Right hindlimb (tissue), 1 donor: ENCODE measurements at places on chromosomes 4 and X.

DNA sequence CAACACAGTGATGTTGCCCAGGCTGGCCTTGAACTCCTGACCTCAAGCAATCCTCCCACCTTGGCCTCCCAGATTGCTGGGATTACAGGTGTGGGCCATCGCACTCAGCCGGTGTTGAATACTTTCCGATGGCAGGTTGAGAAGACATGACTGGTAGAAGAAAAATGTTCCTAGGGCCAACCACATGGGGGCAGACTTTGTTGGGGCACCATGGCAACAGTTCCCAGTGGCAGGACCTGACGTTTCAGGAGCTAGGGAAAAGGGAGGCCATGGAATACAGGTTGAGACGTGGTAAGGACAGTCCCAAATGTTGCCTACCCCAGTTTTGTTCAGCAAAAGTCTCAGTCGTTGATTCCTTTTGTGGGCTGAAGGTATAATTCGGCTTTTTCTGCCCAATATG lies 134.6 kb downstream of the ASMT start:
- DNase-seq, result no peak

- no peak for DNase-seq
These were observed 66.8 kb upstream of the SMAD1 start for GRCh38 chr4:145414841-145415240.

DNA sequence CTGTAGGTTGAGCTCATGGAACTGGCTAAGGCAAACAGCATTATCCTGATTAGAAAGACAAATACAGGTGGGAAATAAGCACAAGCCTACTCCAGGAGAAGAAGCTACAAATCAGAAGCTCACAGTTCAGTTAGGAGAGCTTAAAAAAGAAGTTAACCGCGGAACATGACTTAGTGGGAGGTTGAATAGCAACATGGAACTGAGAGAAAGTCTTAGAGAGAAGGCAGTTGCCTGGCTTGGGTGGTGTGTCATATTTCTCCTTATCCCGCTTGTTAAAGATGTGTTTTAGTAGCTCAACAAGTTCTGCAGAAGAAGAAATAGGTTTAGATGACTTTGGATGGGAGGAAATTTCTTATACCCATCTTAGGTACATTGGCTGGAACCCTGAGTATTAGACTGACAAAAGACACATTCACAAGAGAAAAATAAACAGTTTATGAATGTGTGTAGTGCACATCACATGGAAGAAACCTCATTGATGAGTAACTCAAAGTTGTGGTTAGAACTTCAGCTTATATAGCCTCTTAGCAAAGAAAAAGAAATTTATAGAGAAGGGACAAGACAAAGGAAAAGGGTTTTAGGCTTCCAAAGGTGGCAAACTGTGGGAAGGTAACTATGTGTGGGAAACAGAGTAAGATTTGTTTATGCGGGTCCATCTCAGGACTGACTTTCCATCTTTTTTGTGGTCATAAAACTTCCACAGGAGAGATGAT lies 37.4 kb upstream of the RXFP1 start:
- no peak for DNase-seq

DNA sequence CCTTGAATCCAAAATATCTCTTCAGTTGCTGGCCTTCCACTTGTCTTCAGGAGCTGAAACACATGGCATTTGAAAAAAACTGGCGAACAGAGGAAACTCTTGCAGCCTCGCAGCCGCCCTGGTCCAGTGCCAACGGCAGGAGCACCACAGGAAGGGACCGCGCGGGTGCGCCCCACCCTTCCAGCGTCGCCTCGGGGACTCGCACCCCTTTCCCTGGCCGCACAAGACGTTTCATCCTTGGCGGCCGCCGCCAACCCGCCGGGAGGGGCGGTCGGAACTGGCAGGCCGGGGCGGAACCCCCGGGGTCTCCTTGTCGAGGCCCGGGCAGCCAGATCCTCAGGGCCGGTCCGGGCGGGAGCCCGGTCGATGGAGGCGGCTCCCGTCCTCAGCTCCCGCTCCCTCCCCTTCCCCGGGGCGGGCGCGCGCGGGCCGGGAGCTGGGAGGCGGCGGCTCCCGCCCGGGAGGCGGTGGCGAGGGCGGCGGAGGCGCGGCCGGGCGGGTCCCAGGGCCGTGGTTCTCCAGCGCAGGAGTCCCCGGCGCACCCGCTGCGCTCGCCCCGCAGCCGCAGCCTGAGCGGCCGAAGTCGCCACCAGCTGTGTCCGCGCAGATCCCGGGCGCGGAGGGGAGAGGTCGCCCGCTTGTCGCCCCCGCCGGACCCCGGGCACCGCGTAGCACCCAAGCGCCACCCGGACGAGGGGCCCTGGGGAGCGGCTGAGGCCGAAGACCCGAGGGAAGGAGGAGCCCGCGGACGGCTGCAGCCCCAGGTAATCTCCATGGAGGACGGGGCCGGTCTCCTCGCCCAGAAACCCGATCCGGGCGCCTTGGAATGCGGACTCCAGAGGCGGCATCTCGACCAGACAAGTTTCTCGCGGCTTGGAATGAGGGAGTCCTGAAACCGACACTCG lies 886 bp upstream of the NDST3 start:
- peak; percentile 62 for DNase-seq

GRCh38 chr4:36747277-36748129 lies 466.1 kb downstream of the DTHD1 start:
- DNase-seq, result no peak

DNA sequence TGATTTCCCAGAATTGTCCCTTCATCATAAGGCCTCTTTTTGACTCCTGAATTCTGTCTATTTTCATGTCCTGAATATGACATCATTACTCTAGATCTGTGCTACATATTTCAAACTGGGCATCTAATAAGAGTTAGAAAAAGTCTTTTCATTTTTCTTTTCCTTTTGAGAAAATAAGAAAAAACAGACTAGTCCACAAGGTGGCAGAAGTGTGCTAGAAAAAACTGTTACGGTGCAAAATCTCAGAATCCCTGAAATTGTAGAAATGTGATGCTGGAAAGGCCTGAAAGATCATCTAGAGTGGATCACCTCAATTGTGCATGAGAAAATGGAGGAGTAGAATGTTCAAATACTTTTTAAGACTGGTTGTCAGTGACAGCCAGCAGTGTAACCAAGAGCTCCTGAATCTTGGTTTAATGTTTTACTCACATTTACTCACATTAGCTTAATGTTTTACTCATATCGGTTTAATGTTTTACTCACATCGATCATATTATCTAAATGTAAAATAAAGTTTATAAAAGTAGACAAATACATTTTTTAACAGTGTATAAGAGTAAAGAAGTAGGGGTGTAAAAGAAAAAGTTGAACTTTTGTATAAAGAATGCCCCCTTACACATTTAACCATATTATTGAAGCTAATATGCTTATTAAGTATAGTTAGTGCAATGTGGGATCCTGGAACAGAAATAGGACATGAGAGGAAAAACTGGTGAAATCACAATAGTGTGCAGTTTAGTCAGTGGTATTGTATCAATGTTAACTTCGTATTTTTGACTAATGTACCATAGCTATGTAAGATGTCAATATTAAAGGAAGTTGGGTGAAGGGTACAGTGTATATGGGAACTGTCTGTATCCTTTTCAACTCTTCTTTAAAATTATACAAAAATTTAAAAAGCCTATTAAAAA lies 15.2 kb downstream of the ASB11 start:
- no peak for DNase-seq

GRCh38 chr4:53436251-53436650 lies 58.8 kb downstream of the FIP1L1 start:
- DNase-seq, result no peak

- DNase-seq, result no peak
These were observed 343.7 kb downstream of the ARAP2 start for GRCh38 chr4:35900286-35901243.

DNA sequence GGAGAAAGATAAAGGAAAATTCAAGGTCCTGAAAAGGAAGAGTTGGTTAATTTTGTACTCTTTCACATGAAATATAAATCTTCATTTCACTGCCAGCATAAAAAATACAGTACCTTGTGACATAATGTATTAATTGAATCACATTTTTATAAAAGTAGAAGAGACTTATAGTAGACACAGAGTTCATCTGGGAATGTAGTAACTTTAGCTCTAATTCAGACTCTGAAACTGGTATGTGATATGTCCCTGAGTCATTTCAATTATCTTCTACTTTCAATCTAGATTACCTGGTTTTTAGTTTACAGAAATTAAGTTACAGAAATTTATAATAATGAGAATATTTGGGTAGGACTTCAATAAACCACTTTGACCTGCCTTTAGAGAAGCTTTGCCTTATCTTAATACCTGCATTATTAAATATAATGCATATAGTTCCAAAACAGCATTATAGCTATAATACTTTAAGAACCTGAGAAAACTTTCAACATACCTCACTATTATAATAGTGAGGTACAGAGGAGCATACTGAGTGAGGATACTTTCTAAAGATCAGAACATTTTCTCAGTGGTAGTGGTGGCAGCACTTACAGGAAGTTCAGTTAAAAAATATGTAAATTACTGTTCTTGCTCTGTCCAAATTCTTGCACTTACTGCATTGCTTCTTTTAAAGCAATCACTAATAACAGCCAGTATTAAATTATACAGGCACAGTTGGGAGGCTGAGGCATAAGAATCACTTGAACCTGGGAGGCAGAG lies 11.2 kb downstream of the NEK1 start:
- no peak for DNase-seq

- no peak for DNase-seq
These were observed 171.8 kb downstream of the HNRNPD start for GRCh38 chr4:82201805-82202641.

DNA sequence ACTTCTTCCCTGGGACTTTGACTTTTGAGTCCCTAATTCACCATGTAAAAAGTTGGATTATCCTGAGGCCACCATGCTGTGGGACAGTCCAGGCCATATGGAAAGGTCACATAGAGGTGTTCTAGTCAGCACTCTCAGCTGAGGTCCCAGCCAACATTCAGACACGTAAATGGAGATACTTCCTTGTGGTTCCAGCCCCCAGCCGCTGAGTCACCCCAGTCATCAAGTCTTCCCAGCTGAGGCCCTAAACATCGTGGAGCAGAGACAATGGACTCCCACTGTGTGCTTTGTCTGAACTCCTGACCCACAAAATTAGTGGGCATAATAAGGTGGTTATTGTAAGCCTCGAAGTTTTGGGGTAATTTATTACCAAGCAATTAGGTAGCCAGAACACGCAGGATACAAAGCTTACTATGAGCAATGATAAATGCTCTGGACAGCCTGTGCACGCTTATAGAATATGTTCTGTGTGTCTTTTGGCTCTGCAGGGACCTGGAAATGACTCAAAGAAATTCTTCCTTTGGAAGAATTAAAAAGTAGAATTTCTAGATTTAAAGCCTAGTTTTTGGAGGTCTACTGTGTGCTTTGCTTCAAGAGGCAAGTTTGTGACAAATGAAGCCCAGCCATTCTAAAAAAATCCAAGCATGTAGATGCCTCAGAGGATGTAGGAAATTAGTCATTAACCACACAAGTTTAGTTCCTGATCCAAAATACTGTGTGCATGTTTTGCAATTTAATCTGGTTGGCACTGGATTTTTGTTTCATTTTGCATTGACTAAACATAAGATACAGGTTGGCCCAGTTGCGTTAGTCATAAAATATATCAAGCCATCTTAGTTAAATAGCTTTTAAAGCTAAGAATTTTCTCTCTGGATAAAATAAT lies 33.2 kb upstream of the SLC9A7 start:
- no peak for DNase-seq

DNA sequence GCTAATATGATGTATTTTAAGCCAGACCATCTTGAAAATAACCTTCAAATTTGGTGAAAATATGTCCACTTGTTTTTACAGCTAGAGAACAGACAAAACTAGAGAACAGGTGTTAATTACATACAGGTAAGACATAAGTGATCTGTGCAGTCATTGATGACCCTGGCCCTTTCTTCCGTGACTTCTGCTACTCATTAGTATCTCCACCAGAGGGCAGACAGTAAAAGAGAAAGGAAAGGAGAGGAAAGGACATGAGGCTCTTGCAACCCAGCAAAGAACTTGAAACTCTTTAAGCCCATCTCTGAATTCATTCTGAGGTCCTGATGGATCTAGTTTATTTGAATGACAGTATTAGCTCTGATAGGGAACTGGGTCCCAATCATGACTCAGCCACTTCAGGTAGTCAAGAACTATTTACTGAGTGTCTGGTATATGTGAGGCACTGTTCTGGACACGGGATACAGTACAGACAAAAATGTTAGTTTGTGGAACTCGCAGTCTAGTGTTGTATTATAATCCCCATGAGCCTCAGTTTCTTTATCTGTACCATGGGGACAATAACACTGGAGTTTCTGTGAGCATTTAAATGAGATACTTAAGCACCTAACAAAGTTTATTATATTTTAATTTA lies 121.0 kb upstream of the TEX13D start:
- no peak for DNase-seq

GRCh38 chr4:150007512-150007911 lies 70.7 kb upstream of the DCLK2 start:
- no peak for DNase-seq

DNA sequence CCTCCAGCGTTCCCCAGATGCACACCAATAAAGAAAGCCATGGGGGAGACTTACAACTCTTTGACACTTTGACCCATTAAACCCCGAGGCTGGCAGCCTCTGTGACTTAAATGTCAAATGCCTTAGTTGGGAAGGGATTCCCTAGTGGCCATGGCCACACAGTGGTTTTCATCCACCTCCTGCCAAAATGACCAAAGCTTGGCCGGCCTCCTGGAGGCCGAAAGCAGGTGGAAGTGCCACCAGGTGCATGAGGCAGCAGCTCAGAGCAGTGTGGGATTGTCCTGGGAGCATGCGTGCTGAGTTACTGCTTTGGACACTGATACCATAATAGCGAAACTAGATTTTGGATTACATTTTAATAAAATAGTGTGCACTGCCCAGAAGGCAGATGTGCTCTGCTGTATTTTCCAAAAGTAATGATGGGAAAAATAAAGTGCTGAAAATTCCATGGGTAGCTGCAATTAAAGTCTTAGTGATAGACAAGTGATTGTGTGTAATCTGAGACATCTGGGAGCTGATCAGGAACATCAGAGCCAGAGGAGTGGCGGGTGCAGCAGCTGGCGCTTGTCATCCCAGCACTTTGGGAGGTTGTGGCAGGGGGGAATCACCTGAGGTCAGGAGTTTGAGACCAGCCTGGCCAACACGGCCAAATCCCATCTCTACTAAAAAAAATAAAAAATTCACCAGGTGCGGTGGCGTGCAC lies 39.8 kb upstream of the TADA2B start:
- no peak for DNase-seq

GRCh38 chr4:58587856-58588255 lies 1477.7 kb upstream of the IGFBP7 start:
- no peak for DNase-seq

DNA sequence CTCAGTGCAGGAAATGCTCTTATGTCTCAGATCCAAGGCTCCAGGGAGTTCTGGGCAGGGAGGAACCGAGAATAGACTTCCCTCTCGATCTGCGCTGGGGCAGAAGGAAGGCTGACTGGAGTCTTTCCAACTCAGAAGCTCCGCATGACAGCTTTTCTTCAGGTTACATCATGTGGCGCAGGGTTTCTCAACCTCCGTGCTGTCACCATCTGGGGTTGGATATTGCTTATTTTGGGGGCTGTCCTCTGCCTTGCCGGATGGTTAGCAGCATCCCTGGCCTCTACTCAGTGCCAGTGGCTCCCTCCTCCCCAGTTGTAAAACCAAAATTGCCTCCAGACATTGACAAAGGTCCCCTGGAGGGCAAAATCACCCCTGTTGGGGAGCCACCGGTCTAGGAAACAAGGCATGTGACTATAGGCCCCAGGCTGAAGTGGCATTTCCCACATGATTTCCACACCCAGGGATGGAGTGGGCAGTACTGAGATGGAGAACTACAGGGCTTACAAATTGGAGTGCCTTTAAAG lies 21.4 kb downstream of the REELD1 start:
- no peak for DNase-seq

GRCh38 chr4:25552580-25553271 lies 102.9 kb upstream of the SLC34A2 start:
- peak; percentile 44 for DNase-seq
